ENCODE measurements at places on chromosomes 13 and 19. TPM values are rescaled to one million over a fixed set of nuclear protein-coding genes. Genes with fewer than 3 reads are reported as not detected.
A peak's percentile ranks its signal among the peaks of the same experiment; 100 is the strongest.

DNA sequence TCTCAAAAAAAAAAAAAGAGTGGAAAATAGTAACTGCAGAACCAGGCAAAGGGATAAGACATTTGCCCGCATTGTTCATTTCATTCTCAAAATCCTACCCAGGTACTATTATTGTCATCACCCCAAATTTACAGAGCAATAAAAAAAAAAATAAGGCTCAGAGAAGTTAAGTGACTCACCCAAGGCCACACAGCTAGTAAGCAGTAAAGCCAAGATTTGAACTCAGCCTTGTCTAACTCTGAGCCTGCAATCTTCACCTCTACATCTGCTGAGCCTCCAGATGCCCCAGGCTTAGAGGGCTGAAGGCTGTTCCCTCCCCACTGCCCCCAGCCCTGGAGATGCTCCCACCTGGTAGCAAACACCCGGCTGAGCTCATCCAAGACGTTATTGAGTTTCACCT is 61.0 kb downstream of the UNC13A start:
- DNase-seq = no peak

DNA sequence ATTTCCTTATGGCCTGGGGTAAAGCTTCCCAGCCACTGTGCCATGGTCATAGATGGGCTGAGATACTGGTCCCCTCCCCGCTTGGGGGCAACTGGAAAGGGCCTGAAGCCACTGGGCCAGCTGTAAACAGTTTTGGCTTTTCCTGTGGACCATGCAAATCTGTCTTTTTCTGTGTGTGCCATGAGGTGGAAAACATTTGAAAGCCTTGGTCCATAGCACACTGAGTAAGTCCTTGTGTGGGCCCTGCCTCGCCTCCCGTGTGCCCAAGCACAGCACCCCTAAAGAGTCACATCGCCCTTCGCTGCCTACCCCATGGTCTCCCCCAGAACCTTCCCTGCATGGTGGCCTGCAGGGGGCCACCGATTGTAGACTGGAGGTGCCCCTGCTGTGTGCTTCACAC is 52.3 kb upstream of the GPR183 start:
- no peak for DNase-seq

The COMP gene
- not detected for total RNA-seq

The KLK4 gene
- not detected for total RNA-seq

- DNase-seq = peak; percentile 49
Measured at GRCh38 chr19:18596752-18597157, 8.2 kb downstream of the REX1BD start.

DNA sequence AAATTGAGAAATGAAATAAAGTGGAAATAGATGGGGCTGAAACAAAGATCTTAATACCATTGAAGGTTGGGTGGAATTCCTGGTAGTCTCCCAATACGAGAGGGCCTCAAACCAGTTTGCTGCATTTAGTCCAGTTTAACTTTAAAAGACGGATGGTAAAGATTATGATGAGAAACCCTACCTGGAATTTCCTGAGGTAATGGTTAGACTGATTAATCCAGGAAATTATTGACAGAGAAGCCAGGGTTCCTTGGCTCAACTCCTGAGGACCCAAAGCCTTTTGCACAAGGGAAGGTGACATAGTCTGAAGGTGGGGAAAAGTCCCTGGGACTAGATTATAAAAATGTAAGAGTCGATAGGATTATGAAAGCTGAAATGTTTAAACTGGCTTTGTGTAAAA is 133.2 kb upstream of the SLITRK5 start:
- DNase-seq = no peak

The WDR87 gene
- not detected for total RNA-seq

- peak; percentile 41 for DNase-seq
Measured at GRCh38 chr19:12779162-12779993, 4.0 kb upstream of the HOOK2 start.

DNA sequence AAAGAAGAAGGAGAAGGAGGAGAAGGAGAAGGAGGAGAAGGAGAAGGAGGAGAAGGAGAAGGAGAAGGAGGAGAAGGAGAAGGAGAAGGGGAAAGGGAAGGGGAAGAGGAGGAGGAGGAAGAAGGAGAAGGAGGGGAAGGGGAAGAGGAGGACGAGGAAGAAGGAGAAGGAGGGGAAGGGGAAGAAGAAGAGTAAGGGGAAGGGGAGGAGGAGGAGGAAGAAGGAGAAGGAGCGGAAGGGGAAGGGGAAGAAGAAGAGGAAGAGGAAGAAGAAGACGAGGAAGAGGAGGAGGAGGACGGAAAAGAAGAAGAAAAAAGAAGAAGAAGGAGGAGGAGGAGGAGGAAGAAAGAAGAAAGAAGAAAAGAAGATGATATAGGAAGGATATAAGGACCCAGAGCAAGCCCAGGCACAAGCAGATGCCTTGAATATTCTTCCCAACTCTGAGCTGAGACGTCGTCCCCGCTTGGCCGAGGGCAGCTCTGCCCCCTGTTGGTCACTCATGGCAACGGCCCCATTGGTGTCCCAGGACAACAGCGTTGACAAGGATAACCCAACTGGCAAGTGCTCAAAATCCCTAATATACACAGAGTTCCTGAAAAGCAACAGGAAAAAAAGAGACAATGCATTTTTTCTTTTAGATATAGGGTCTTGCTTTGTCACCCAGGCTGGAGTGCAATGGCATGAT is 30.6 kb upstream of the IGSF23 start:
- DNase-seq = peak; percentile 57

GRCh38 chr13:24215126-24215525 is 54.6 kb downstream of the SPATA13 start:
- DNase-seq = no peak

DNA sequence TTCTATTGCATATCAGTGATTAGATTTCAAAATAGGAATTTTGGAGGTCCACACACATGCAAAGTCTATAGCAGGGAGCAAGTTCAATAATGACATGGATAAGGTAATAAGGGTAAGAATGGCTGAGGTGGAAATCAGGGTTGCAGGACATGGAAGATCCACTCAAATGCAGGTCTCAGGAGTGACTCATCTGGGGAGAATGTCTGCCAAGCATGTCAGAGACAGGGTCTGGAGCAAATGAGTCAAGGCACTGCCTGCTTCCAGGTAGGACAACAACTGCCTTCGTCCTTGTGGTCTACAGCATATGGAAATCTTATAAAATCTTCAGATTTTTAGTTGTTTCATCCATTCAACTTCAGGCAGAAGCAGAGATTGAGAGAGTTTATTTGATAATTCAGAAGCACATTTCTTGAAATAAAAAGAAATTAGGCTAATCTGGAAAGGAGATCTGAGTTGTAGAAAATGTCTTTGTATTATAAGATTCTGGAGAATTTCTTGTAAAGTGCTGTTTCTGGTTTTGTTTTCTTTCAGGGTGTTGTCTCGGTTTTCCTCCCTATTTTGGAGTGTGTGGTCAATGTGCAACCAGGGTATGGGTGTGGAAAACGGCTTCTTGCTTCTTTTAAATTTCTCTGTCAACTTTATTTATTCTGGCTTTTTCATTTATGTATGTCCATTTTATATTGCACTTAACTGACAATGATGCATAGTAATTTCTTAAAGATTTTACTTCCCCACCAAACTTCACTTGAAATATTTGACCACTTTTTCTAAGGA is 748.8 kb downstream of the LIG4 start:
- no peak for DNase-seq

DNA sequence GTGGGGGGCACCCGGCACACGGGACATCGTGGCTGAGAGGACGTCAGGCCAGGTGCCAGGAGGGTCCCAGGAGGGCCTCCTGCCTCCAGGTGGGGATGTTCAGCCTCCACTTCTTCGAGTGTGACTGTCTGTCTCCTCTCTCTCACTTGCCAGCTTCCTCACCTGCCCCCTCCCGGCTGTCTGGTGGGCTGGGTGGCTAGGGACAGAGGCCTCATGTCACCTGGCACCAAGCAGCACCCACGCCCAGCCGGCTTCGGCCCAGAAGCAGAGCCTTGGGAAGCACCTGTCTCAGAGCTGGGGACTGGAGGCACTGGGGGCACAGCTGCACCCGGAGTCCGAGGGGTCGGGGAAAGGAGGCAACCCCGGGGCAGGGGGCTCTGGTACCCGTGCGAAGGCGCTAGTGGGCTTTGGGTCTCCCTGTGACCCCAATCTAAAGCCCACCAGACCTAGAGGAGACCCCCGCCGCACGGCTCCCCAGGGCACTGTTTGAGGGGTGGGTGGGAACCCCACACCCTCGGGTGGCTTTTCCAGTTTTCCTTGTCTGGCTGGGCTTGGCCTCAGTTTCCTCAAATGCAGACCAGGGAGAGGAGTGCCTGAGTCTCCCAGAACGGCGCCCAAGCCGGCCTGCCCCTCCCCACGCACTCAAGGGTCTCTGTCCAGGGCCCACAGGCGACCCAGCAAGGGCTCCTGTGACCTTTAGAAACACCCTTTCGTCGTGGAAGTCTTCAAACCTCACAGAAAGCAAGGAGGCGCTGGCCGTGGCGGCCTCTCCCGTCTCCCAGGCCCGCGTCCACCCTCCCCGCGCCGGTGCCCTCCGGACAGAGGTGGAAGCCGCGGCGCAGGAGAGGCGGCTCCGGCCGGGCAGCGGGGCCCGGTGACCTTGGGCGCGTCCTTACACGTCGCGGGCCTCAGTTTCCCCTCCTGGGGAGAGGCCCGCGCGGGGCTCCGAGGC is 664 bp upstream of the HCN2 start:
- peak; percentile 35 for DNase-seq

DNA sequence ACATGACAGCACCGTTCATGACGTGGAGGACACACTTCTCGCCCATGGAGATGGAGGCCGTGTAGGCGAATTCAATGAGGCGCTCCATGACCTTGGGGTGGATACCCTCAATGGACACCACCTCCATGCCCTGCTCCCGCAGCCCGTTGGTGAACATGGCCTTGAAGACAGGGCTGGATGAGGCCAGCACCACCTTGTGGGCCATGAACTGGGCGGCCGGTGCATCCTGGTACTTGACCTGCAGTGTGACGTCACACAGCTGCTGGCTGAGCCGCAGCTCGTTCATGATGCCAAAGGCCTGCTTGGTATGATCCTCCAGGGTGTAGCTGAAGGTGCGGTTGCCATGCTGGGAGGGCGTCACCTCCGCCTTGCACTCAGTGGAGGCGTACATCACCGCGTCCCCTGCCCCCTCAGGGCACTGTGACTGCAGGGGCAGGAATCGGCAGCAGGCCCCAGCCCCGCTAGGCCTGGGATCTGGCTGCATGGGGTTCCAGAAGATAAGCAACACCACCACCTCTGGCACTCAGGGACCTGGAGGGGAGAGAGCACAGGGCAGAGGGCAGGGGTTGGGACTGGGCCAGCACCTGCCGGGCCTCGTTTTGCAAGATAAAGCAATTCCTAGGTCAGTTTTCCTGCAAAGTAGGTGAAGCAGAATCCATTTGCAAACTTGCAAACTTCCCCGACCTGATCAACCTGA is 3.5 kb downstream of the KEAP1 start:
- no peak for DNase-seq

The C13orf42 gene
- total RNA-seq = not detected

The LRRC63 gene
- 0.67 TPM for total RNA-seq

DNA sequence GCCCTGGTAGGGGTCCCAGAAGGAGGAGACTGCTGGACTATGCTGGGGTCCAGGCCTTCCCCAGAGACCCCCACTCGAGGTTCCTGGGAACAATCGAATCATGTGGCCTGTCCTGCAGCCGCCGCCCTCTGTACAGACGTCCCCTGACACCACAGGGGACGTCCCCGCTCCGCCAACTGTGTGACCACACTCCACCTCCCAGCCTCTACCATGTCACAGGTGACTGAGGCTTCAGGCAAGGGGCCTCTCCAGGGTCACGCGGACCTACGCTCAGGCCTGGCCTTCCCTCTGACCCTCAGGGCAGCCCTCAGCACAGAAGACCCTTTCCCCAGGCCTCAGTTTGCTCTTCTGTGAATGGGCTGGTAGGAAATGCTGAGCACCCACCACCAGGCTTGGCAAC is 13.1 kb upstream of the TMEM161A start:
- no peak for DNase-seq

GRCh38 chr13:33547035-33547434 is 261.5 kb upstream of the STARD13 start:
- no peak for DNase-seq

DNA sequence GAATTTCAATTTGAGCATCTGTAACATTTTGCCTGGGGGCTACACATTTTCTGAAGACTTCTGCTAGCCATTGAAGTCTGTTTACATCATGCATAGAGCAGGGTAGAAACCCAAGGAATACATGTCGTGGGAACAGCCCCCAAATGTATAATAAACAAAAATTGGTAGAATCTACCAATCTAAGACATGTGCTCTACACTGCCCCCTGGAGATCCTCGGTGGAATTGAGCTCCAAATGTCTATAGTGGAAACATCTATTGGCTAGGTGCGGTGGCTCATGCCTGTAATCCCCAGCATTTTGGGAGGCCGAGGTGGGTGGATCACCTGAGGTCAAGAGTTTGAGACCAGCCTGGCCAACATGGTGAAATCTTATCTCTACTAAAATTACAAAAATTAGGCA is 57.3 kb downstream of the MBD3L2B start:
- DNase-seq = peak; percentile 68

- DNase-seq = no peak
Measured at GRCh38 chr13:40247845-40248244, 418.6 kb downstream of the FOXO1 start.

The KLHL26 gene
- 11.9 TPM for total RNA-seq

DNA sequence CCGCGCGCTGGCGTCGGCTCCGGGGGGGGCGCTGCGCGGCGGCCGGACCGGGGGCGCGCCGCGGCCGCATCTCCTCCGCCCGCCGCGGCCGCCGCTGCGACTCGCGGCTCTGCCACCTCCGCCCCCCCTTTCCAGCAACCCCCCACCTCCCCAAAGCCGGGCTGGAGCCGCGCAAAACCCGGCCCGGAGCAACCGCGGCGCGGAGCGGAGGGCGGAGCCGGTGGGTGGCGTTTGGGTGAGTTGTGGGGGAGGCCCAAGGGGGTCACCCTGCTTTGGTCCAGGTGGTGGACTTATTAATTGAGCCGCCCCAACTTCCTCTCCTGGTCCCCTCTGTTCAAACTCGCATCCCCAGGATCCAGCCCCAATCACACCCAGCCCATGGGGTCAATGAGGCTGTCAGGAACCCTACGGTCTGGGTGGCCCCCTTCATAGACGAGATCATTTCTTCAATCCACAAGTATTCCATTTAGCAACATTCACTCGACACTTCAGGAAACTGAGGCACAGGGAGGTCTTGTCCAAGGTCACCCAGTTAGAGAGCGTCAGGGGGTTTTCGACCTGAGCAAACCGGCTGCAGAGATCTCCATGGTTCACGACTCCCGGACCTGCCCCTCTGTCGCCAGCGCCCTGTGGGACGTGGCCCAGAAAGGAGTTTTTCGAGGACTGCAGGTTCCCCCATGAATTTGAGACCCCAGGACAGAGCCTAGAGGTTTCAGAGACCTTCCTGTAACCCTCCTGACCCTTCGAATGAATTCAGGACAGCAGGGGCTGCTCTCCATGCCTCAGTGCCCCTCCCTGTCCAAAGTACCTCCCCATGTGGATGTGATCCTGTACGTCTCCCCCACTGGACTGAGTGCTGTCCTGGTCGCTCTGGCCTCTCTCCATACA is 22.4 kb upstream of the SEMA6B start:
- peak; percentile 52 for DNase-seq

All from activated CD4-positive, alpha-beta T cell treated with anti-CD3 and anti-CD28 coated beads for 36 hours (primary cell).